ENCODE measurements at places on chromosomes 4 and X.

DNA sequence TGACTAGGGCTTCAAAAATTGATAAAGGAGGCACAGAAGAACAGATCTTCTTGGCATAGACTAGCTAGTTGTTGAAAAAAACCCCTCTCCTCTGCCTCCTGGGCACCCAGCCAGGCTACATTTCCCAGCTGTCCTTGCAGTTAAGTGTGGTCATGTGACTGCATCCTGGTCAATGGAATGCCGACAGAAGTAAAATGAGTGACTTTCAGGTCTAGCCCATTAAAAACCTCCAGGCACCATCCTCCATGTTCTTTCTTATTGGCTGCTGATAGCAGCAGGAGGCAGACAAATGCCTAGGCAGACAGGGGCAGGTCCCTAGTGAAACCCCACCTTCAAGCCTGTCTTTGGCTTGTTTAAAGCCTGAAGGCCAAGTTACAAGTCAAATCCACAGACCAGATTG is 35.3 kb downstream of the ATXN3L start:
- DNase-seq, result no peak

GRCh38 chr4:5770051-5770450 is 59.0 kb downstream of the EVC start:
- no peak for DNase-seq

GRCh38 chr4:23015821-23016220 is 323.1 kb downstream of the GBA3 start:
- DNase-seq, result no peak

DNA sequence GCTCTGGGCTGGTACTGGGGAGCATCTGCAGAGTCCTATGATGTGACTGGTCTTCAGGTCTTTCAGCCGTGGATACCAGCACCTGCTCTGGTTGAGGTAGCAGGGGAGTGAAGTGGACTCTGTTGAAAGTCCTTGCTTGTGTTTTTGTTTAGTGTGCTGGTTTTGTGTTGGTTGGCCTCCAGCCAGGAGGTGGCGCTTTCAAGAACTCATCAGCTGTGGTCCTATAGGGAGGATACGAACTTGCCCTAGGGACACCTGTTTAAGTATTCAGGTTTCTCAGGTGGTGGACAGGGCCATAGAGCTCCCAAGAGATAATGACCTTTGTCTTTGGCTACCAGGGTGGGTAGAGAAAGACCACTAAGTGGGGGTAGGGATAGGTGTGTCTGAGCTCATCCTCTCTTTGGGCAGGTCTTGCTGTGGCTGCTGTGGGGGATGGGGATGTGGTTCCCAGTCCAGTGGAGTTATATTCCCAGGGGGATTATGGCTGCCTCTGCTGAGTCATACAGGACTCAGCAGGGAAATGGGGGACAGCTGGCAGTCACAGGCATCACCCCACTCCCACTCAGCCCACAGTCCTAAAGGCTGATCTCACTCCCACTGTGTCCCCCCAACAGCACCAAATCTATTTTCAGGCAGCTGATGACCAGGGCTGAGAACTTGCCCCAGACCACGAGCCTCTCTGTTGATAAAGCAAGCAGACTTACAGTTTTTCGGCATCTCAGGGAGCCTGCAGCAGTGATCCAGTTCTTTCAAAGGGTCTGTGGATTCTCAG is 24.1 kb downstream of the MSMO1 start:
- DNase-seq, result no peak

- no peak for DNase-seq
Observed at GRCh38 chrX:4382273-4382672, 668.8 kb upstream of the PRKX start.

- DNase-seq, result no peak
Observed at GRCh38 chr4:163736876-163737275, 242.4 kb downstream of the TMA16 start.

GRCh38 chrX:30865015-30865414 is 24.0 kb downstream of the TAB3 start:
- no peak for DNase-seq

DNA sequence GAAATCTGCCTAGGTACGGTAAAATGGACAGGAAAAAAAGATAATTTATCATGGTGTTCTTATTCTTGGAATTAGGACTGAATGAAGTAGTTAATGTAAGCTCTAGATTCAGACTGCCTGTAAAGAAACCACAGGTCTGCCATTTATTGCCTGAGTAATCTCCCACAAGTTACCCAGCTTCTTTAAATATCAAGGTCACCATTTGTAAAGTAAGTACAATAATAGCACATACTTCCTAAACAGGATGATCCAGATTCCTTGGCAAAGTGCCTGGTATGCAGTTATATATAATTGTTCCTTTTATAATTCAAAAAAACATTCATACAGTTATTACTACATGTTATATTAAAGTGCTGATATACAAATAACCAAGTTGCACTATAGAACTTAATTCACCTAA is 368.6 kb downstream of the HNRNPD start:
- DNase-seq, result no peak

GRCh38 chr4:109127866-109128265 is 174.6 kb downstream of the COL25A1 start:
- DNase-seq, result no peak

DNA sequence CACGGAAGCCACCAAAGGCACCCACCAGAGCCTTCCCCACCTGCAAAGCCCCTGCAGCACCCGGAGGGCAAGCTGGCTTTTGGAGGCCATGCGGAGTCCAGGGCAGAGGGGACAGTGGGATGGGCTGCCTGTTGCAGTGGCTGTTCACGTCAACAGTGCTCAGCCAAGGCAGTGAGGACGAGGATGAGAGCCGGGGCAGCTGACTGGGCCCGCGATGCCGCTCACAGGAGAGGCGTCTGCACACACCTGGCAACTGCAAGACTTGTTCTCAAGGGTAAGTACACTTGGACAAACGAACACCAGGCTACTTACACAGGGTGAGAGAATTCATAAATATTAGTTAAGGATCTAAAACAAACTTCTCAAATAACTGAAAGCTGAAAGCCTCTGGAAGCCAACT is 19.6 kb downstream of the FGFR3 start:
- no peak for DNase-seq

DNA sequence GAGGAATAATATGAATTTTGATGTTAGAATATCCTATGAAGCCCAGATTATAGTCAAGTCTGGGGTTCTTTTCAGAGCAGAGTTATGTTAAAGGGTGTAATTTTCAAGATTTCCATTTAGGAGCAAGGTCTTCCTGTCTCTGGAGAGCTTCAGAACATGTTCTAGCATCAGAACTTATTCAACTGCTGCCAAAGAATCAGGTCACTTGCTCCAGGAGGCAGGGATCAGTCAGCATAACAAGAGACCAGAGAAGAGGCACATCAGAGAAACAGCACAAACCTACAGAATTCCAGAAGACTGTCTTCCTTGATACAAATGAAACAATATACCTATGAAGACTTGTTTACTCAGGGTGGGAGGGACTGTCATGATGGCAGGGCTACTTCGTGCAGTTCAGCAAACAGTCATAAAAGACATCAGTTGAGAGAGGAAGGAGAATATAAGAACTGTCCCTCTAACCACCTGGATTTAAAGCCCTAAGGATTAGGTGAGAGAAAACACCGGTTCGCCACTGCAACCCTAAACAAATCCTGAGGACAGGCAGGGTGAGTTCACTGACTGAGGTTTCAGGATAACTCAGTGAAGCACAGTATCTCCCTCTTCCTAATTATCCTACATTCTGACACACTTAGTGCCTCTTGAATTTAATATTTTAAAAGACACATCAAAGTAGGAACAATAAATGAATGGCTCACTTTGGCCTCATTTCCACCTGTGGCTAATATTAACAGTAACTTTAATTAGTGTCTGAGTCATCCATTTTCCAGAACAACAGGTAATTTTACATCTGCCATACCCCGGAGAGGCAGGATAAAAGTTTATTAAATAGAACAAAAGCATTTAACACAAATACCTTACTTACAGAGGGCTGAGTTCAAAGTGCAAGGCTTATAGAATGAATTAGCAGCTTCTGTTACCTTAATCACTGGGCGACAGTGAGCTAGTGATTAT is 93.0 kb downstream of the HDAC8 start:
- no peak for DNase-seq

DNA sequence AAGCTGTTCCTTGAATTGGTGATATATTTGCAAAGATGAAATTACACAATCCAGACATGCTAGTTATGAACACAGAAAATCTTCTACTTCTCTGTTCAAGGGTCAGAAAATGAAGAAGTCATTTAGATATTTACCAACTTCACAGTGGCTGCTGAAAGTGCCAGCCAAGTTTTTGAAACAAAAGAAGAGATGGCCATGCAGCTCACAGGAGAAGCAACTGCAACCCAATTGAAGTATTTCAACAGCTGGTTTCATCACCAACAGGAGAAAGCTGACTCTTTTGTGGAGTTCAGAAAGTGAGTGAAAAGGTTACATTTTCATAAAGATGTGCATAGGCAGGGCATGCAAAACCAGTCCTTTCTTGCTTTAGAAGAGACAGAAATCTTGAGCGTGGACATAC is 70.1 kb upstream of the LSM6 start:
- no peak for DNase-seq

DNA sequence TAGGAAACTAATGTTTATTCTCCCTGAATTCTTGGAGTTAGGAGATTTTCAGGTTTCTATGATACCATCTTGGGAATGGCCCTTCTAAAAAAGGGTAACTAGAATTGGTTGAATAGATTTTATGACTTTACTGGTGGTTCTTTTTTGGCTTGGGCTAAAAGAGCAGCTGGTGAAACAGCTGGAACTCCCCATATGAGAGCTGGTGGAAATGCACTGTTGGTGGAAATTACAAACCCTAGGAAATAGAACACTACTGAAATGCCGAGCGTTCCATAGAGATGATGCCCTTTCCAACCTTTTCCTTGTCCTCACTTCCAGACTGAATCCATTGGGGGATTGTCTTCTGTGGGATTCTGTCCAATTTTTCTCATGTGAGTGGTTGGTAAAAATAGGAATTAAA is 139.5 kb downstream of the STIM2 start:
- no peak for DNase-seq

DNA sequence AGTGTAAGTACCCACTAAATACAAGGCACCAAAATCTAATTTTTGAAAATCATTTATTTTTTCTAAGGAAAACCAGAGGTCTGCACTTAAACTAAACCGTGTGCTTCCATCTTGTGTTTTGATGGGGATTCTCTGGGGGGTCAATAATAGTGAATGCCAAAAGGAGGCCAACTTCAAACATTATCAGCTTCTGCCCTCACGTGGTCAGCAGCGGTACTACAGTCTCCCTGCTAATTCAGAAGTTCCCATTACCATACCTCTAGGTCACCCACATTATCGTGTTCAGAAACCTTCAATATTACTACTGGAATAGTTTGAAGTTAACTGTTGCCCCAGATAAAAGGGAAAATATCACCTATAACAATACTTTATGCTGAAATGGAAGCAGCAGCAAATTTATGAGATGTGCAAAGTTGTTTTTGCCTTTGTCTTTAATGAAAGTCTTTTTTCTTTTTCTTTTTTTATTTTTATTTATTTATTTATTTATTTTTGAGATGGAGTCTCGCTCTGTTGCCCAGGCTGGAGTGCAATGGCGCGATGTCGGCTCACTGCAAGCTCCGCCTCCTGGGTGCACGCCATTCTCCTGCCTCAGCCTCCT is 17.3 kb downstream of the CTPS2 start:
- DNase-seq, result no peak

- no peak for DNase-seq
Observed at GRCh38 chrX:5458300-5458842, 770.3 kb downstream of the NLGN4X start.

DNA sequence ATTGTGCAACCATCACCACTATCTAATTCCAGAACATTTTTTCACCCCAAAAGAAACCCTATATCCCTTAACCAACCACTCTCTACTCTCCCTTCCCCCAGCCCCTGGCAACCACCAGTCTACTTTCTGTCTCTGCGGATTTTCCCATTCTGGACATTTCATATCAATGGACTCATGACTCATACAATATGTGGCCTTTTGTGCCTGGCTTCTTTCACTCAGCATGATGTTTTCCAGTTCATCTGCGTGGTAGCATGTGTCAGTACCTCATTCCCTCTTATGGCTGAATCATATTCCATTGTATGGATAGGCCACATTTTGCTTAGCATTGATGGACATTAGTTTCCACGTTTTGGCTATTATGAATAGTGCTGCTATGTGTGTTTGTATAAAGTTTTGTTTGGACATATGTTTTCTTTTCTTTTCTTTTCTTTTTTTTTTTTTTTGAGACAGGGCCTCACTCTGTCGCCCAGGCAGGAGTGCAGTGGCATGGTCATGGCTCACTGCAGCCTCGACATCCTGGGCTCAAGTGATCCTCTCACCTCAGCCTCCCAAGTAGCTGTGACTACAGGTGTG is 335.4 kb downstream of the BCOR start:
- no peak for DNase-seq

DNA sequence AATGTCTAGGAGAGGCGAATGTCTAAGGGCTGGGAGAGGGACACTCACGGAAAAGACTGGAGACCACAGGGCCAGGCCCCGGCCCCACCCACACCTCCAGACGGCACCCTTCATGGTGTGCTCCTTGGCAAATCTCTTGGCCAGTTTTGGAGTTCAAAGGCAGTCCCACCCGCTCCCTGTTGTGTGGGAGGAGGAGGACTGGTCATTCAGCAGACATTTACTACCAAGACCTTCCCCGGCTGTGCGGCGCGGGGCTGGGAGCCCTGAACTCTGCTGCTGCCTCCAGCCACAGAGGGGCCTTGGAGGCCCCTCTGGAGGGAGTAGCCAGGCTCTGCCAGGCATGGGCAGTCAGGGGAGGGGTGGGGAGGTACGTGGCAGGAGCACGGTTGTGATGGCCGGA is 8.7 kb upstream of the TBC1D14 start:
- no peak for DNase-seq

DNA sequence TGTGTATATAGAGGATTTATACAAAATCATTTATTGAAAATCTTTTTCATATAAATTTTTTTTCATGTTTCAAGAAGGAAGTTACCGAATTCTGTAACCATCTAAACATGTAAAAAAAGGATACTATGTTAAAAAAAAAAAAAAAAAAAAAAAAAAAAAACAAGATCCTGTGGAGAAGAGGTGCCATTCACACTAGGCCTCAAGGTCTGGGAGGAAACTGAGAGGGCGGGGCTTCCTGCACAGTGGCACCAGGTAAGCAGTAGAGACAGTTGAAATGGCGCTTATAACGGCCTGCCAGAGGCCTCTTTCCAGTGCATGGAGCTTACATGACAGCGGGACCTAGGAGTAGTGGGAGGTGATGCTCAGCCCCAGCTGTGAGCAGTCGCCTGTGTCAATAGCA is 17.5 kb downstream of the TRAPPC2 start:
- DNase-seq, result no peak

- DNase-seq, result no peak
Observed at GRCh38 chr4:101856149-101856548, 65.6 kb downstream of the BANK1 start.

DNA sequence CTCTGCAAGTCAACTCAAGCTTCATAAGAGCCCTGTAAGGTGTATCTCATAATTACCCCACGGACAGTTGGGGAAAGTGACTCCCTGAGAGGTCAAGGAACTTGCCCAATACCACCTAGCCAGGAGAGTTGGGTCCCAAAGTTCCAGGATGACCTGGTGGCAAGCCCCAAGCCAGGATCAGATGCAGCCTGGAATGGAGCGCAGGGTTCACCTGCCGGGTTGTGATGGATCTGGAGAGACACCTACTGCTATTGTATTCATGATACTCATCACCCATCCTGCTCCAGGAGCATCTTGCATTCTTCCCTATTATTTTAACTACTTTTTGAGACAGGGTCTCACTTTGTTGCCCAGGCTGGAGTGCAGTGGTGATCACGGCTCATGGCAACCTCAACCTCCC is 36.1 kb downstream of the ZBTB49 start:
- DNase-seq, result no peak
